CD4-positive, alpha-beta T cell treated with Interleukin-15 for 1 hour (primary cell): ENCODE measurements at places on chromosomes 11 and 22.

DNA sequence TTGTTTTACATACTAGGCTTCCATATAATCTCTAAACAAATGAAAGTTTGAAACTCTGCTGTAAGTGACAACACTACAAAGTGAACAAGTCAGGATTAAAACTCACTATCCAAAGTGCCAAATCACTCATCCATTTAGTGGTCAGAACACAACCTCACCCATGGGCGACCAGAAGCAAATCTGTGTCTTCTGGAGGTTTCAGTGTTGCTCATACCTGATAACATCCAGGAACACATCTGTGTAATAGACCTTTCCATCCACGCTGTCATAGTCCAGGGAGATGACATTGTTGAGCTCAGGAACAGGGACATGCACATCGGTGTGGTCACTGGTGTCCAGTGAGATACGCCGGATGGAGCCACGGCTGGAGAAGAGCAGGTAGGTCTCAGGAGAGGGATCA, 28.5 kb upstream of the CKAP5 start:
- DNase-seq, result no peak

DNA sequence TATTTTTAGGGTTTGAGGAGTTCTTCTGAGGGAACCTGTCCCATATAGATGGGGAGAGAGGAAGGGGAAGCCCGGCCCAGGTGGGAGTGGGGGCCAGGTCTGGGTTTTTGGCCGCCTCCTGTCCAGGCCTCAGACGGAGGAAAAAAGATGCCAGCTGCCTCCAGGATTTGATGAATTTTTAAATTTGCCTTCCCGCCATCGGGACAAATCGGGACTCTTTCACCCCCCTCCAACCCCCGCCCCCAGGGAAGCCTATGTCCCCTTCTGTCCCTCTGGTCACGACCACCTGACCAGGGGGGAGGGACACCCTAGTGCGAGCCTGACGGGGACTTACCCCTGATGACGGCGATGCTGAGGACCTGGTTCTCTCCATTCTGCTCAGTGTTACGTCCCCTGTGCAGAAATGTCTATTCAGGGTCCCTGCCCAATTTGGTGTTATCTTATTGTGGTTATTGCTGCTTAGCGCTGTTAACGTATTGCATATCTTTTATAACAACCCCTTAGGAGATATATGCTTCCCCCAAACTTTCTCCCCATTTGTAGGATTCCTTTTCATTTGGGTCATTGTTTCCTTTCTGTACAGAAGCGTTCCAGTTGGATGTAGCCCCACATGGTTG, 115.9 kb upstream of the GRK3 start:
- DNase-seq, result no peak

DNA sequence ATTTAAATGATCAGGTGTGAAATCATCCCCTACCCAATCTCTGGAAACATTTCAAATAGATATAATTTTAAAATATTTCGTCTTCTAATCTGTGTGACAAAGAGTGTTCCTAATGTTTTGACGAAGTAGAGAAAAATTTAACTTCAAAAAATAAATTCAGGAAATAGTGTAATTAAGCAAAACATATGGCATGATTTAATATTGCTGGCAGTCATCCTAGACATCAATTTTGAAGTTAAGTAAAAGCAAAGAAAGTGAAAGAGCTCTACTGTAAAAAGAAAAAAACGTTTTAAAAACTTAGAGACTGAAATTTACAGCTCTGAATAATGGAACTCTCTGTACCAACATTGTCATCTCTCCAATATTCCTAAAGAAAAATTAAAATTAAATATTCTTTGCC, 1062.3 kb downstream of the LRRC4C start:
- DNase-seq, result no peak

DNA sequence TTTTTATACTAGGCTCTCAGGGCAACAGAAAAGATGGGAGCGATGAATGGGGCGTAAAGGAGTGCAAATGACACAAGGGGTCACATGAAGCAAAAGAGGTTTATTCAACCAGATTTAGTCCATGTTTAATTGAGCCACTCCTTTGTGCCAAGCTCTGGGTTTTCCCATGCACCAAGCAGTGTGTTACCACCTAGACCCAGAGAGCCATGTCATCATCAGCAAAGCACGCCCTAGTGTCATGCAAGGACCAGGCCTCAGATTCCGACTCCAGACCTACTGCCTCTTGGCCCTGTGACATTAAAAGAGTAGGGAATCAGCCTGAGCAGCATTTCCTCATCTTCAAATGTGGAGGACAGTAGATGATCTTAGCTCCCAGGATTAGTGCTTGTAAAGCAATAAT, 1.1 kb upstream of the IGLL5 start:
- no peak for DNase-seq

- DNase-seq, result no peak
Observed at GRCh38 chr11:85279267-85279666, 347.9 kb downstream of the DLG2 start.
